ENCODE measurements at places on chromosomes 3 and 15. TPM values are rescaled to one million over a fixed set of nuclear protein-coding genes. Genes with fewer than 3 reads are reported as not detected.

DNA sequence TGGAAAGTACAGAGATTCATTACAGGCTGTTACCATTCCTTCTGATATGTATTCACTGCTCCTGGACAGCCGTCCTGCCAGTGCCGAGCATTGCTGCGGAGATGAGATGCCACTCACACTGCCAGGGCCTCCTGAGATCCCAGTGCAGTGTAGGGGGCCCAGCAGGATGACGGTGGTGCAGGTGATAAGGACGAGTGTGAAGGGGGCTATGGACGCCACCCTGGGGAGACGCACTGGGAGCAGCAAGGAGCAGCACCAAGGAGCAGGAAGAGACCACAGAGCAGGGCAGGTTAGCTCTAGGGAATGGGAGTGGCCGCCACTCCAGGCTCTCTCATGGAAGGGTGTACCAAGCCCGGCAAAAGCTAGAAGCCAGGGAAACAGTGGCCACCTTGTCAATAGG lies 4.0 kb upstream of the KLF15 start:
- no peak for DNase-seq

DNA sequence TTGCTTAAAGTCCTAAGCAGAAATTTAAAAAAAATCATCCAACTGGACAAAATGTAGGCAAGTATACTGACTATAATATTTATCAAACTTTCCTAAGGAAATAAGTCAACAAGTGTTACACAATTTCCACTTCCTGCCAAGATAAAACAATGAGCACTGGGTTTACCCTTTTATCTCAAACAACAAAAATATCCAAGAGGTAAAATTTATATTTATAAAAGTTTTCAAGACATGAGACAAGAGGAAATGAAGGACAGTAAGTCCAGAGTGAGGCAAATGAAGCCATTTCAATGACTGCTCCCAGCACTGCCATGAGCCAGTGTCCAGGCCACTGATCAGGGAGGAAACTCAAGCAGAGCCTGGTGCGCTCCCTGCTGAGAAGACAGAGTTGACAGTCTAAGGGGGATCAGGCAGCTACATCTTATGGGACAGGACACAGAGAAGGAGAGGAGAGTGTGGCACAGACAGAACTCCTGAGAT lies 439.4 kb downstream of the RAP2B start:
- no peak for DNase-seq

DNA sequence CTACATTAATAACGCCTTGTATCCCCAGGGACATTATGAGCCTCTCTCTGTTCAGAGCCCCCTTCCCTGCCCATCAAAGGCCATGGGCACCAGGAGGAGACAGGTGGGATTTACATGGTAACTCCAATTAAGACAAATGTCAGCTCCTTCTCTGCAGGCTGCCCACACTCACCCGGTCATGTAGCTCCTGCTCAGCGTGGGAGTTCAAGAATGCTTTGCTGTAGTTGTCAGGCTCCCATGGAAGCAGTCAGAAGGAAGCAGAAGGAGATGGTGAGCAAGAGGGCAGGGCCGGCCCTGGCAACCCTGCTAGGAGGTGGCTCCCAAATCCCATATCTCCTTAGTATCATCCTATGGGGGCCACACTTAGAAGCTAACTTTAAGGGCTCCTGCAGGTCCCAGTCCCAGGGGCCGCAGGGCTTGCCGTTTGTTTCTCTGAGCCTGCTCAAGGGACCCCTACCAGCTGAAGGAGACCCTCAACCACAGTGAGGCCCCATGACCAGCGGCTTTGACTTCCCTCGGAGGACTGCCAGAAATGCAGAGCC lies 218.4 kb upstream of the TLE3 start:
- DNase-seq, result no peak

DNA sequence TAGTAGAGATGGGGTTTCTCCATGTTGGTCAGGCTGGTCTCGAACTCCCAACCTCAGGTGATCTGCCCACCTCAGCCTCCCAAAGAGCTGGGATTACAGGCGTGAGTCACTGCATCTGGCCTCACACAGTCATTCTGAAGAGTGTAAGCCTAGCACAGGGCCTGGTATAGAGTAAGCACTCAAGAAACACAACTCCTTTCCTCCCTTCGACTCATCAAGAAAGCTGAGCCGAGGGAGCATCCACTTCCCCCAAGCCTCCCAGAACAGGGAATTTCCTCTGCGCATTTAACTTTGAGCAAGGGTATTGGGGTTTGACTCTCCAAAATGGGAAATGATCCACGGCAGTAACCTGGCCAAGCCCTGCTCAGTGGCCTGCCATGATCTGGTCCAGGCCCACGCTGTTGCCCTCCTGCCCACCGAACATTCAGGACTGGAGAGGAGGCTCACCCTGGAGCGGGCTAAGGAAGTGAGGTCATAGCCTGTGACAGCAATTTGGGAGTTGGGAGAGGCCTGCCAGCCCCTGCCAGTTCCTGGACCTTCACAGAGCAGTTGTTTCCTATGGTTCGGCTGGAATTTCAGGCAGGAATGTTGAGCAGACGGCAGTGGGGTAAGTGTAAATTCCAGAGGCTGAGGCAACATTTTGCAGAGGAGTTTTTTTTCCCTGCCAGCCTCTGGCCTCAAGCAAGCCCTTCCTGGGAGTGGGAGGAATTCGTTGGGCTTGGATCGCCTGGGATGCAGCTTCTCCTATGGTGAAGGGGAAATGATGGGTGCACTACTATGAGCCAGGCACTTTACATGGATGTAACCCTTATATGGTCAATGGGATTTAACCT lies 21.2 kb upstream of the SMAD3 start:
- DNase-seq, result no peak

- DNase-seq, result no peak
Measured at GRCh38 chr3:146655333-146655996, 50.3 kb upstream of the PLSCR5 start.

Gene RASA2
- total RNA-seq, result 10.2 TPM

Gene GOLGA6B
- total RNA-seq, result not detected

Gene CPEB1
- total RNA-seq, result 34.0 TPM

Gene CCRL2
- total RNA-seq, result 3.2 TPM

Data from G401 (cell line).